ENCODE measurements at places on chromosomes 2 and 18.
A peak's percentile ranks its signal among the peaks of the same experiment; 100 is the strongest.

DNA sequence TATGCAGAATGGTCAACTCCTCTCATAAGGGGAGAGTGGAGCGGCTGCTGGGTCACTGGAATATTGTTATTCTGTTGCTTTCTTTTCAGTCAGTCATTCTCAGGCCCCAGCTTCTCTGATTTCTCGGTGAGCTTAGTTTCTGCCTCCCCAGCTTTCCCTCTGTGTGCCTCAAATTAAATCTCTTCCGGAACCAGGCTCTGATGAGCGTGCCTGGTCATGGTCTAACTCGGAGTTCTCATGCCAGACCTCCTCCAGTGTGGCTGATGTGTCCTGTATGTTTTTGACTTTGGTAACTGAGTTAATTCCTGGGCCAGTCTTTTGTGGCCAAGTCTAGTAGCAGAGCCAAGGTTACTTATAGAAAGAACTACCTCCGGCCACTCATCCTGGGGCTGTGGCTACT lies 4.9 kb upstream of the STK11IP start:
- no peak for DNase-seq

DNA sequence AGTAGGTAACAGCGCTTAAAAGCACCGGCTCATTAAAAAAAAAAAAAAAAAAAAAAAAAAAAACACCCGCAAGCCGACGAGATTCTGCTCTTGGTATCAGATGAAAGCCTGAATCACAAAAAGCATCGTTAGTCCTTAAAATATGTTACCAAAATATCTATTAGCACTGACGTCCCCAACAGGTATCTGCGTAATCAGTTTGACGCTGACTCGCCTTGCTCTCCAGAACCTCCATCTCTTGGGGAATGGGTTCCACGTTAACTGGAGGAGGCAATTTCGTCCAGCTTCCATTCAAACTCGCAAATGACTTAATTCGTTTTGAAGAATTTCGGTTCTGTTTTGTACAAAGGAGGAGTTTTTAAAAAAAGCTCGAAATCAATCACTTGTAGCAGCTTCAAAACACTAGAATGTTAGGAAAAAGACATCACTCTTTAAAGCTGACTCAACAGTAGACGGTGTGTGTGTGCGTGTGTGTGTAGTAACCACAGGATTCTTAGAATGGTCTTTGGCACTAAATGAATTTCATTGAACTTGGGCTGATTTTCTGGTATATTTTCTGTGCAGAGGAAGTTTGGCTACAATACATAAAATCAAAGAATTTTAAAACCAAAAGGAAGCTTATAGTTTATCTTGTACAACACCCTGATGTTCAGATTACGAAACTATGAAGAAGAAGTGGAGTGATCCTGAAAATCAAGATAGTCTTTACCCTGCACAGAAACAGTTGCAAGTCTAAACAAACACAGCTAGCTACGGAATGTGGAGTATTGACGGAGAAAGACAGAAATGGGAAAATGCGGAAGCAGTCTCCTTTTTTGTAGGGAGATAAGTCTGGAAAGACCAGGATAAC lies 1.1 kb upstream of the PGAP1 start:
- DNase-seq: peak; percentile 52

DNA sequence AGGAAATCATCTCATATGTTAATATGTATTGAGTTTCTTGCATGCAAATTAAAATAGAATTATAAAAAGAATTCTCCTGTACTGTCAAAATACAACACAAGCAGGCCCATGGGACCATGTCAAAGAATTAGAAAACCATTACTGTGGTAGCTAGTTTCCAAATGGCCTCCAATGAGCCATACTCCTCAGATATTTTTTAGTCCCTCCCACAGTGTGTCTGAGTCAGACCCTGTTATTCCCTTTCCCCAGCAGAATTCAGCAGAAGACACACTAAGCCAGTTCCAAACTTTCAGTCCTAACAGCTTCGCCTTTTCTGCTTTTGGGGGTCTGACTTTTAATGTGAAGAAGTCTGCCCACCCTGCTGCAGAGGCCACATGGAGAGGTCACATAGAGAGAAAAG lies 86.7 kb downstream of the FIGN start:
- no peak for DNase-seq

GRCh38 chr2:75195076-75195691 lies 4.1 kb downstream of the TACR1 start:
- DNase-seq: no peak

- DNase-seq: no peak
Observed at GRCh38 chr2:231512222-231512621, 18.0 kb downstream of the NMUR1 start.

GRCh38 chr2:203804764-203805485 lies 62.6 kb upstream of the CTLA4 start:
- DNase-seq: no peak

DNA sequence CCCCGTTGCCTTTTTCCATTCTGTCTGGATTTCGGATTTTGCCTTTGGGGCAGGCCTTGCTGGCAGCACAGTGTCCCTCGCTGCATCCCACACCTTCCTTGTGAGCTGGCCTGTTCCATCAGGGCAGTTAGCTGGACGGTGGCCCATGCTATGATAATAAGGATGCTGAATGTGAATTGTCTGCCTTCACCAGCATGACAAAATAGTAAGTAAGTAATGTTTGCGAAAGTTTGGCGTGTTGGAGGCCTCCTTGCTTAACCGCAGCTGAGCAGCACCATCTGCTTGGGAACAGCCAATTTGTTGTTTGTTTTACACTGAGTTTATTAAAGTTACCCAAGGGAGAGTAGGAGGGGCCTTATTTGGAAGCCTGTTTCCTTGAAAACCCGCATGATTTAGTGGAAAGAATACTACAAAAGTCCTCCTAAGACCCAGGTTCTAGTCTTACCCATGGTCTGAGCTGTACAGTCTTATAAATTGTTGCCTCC lies 469.7 kb upstream of the FANCL start:
- DNase-seq: no peak

GRCh38 chr2:170250584-170250983 lies 72.6 kb downstream of the MYO3B start:
- no peak for DNase-seq

DNA sequence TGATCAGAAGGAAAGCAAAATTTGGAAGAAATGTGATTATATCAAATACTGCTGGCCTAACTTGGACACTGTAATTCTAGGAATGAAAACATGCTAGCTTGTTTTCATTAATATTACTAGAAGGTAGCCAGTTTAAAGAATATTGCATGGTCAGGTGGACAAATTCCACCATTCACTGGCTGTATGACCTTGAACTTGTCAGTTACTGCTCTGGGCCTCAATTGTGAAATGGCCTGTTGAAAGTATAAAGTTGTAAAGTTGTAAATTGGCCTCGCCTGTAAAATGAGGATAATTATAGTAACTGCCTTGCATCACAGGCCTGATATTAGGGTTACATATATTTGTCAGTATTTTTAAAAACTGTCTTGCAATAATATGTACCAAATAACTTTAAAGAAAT lies 398.4 kb upstream of the CHST9 start:
- no peak for DNase-seq

GRCh38 chr2:144645083-144645778 lies 125.3 kb upstream of the ZEB2 start:
- no peak for DNase-seq

GRCh38 chr2:83331810-83332209 lies 1127.3 kb downstream of the SUCLG1 start:
- DNase-seq: no peak

GRCh38 chr18:59202258-59202820 lies 17.6 kb upstream of the GRP start:
- DNase-seq: no peak

- DNase-seq: no peak
Observed at GRCh38 chr2:129062146-129062912, 743.7 kb upstream of the HS6ST1 start.

- DNase-seq: no peak
Observed at GRCh38 chr2:178403671-178404306, 47.2 kb downstream of the PRKRA start.

DNA sequence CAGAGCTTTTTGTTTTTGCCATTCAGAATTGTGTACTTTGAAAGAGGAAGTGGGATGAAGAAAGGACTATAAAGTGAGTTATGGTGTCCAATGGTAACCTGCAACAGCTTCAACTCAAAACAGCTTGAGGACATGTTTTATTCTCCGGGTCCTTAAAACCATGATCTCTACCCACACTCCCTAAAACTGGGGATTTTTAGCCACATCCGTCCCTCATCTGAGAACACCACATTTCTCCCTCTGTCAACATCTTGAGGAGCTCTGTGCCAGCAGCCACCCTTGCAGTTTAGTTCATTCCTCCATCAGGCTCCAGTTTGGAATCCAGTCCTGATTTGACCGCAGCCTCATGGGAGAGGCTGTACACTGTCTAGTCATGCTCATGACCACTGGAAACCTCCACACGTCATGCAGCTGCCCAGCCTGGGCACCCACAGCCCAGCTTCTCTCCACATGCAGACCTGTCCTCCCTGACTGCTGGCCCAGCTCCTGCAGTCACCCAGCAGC lies 62.6 kb downstream of the C18orf63 start:
- DNase-seq: no peak

- no peak for DNase-seq
Observed at GRCh38 chr2:139790136-139790535, 1009.9 kb upstream of the NXPH2 start.

DNA sequence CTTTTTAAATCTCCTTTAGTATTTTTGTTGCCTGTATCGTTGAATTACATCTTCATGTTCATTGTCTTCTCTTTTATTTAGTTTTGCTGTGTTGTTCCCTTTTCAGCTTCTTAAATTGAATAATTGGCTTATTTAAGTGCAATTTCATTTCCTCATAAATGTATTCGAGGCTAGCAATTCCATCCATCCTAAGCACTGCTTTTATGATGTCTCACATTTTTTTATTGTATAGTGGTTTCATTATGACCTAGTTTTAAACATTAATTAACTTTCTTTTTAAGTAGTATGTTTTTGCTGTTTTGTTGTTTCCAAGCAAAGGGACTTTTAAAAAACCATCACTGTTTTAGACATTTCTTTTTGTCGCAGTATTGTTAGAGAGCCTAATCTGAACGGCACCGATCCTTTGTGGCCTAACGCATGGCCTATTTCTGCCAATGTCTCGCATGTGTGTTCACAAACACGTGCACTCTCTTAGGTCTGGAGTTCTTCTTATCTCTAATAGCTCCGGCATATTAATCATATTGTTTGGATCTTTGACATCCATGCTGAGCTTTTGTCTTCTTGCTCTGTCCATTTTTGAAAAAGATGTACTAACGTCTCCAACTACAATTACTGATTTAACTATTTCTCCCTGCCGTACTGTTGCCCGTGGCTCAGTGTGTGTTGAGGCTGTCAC lies 59.6 kb upstream of the ZNF516 start:
- DNase-seq: no peak

Data from AG09309 (cell line).